ENCODE measurements at places on chromosomes 16 and 17.

- no peak for DNase-seq
Measured at GRCh38 chr16:61391896-61392295, 644.3 kb downstream of the CDH8 start.

DNA sequence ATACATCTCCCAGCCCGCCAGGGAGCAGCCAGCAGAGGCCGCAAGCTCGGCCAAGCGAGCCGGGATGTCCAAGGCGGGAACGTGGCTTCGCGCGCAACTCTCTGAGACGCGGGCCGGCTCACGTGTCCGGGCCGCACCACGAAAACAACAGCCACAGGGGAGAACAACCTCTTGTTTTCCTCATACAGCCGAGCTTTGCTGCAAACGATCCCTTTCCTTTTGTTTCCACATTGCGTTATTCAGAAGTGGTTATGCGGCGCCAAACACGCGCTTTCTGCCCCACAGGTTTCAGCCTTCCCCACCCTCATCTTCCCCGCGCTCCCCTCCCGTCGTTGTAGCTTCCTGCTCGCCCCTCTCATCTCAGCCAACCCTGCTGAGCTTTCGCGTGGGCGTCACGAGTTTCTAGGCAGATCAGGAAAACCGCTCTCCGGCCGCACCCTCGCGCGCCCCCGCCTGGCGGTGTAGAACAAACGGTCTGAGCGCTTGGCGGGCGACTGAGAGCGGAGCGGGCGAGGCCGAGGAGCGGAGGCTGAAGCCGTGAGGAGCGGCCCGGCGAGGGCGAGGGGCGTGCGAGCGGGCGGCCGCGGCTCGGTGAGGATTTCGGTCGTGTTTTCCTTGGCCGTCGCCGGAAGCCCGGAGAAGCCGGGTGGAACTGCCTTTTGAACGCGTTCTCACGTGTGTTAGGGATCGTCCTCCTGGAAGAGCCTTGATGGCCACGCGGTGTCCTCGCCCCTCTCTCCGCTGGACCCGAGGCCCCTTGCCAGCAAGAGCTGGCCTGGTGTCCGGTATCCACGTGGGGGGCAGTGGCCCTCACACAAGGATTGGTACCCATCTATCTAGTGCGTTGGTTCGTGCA, 6.6 kb upstream of the SMARCD2 start:
- peak; percentile 68 for DNase-seq

DNA sequence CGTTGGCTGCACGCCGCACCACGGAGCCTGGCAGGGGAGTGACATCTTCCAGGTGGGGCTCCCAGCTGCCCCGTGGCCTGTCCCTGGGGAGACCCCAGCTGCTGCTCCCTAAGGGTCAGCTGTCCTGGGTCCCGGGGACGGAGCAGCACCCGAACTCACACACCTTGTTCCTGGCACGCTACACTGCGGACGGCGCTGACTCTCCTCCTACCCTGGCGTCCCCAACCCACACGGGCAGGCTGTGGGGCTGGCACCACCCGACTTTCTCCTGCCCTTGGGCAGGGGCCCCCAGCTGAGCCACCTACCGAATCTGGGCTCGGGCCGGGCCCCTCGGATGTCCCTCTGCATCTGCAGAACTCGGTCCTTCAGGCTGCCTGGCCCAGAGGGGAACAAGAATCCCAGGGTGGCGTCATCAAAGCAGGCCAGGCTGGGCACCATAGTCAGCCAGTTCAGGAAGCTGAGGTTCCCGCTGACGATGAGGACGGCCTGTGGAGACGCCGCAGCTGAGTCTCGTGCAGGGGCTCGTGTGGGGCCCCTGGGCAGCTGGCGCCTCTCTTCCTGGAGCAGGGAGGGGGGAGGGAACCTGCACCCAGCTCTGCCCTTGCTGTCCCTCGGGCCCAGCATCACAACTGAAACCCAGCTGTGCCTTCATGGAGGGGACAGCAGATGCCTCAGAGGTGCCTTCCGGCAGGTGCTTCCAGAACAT, 70.5 kb upstream of the GNG13 start:
- no peak for DNase-seq

DNA sequence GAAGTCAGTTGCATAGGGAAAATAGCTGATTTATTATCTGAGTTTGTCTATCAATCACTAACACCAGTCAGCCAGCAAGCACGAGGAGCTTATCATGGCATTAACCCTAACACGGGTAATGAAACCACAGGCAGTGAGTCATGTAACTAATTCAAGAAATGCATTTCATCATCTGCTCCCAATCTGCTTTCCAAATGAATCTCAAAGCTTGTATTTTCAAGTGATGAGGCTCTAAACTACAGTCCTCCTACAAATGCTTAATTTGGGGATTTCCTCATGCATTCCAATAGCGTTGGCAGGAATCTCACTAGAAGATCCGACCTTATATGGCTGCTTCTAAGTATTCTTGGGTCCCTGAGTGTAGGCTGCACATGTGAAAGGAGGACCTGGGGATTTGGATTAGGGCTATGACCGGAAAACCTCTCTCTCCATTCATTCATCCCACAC, 118.4 kb upstream of the HSBP1 start:
- peak; percentile 47 for DNase-seq

DNA sequence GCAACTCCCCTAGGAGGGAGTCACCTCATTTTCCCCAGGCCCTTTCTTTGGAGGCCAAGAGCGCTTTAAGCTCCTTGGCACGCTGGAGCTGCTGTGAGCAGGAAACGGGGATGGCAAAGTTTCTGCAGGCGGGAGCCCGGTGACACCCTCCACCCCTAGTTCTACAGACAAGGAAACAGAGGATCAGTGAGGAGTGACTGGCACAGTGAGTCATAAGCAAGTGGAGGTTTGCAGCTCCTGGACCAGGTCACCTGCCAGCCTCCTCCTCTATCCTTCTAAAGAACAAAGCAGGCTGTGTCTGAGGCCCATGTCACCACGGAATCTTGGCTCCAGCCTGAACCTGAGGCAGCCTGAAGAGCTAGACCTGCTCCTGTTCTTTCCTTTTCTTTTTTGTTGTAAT, 141.9 kb downstream of the TMEM132E start:
- DNase-seq = no peak

DNA sequence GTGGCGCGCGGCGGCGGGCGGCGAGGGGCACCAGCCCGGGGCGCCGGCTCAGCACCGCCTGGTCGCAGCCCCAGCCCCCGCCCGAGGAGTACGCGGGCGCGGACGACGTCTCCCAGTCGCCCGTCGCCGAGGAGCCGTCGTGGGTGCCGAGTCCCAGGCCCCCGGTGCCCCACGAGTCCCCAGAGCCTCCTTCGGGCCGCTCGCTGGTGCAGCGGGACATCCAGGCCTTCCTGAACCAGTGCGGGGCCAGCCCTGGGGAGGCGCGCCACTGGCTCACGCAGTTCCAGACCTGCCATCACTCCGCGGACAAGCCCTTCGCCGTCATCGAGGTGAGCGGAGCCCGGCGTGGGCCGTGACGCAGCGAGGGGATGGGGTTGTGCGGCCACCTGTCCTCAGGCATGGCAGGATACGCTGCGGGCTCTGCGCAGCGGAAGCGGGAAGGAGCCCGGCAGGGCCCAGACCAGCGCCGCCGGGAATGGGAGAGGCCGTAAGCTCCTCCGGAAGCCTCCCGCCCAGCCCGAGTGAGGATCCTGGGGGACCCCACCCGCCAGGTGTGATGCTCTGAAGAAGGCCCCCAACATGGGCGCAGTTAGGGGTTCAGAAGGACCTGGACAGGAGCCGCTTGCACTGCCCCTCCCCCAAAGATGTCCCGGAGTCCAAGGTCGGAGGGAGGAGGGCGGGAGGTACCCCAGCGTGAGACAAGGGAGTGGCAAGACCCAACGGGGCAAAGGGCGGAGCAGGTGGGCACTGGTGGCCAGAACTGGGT, 522 bp downstream of the NAGS start:
- DNase-seq = no peak

GRCh38 chr17:77864234-77865111, 94.0 kb upstream of the TNRC6C start:
- DNase-seq = no peak
